ENCODE measurements at places on chromosomes 7 and 10.

GRCh38 chr10:68165643-68166042, 56.4 kb downstream of the MYPN start:
- no peak for DNase-seq

- DNase-seq = no peak
Observed at GRCh38 chr7:103116991-103117390, 31.9 kb downstream of the NAPEPLD start.

GRCh38 chr7:33050535-33051318, 11.8 kb downstream of the NT5C3A start:
- no peak for DNase-seq

- DNase-seq = no peak
Observed at GRCh38 chr10:71520042-71520441, 123.3 kb downstream of the CDH23 start.

GRCh38 chr7:30905078-30906012, 6.3 kb upstream of the AQP1 start:
- no peak for DNase-seq

GRCh38 chr7:67917437-67917755, 920.8 kb downstream of the TYW1 start:
- DNase-seq = no peak

DNA sequence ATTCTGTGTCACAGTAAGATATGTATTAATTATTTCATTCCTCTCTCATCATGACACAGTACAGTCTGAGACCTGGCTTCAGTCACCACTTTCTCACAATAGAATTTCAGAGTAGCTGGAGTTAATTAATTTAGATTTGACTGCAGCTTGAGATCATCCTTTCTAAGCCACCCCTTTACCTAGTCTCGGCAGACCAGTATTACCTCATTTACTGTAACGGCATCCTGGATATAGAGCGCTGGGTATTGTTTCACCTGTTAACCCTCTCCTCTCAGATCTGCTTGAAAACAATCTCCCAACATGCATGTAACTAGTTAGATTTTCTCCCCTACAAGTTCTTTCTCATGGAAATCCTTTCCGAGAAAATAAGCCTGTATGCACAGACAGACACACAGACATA, 1057.5 kb downstream of the GATA3 start:
- DNase-seq = no peak

DNA sequence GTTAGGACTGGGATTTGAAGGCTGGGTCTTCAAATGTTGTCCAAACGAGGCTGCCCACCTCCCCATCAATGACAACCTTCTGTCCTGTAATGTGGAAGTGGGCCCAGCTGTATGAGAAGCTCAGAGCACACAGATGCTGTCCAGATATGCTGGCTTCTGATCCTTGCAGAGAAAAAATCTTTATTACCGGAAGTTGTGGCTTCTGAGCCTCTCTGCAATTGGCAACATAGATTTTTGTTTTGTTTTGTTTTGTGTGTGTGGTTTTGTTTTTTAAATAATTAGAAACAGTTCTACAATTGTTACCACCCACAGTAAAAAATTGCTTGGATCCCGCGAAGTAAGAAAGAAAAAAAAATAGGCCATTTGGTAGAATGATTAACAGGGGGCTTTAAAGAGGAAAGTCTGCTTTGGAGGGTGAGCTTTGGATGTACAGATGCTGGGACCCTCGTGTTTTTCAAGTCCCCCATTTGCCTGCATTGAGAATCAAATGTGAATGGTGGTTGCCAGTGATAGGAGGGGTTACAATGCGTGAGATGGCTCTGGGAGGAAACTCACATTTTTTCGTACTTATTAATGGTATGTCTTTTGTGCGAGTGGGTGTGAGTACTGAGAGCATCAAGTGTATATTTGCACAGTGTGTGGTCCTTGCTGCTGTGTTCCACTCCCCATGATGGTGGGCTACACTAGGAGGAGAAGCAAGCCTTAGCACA, 153.2 kb downstream of the TCF7L2 start:
- no peak for DNase-seq

DNA sequence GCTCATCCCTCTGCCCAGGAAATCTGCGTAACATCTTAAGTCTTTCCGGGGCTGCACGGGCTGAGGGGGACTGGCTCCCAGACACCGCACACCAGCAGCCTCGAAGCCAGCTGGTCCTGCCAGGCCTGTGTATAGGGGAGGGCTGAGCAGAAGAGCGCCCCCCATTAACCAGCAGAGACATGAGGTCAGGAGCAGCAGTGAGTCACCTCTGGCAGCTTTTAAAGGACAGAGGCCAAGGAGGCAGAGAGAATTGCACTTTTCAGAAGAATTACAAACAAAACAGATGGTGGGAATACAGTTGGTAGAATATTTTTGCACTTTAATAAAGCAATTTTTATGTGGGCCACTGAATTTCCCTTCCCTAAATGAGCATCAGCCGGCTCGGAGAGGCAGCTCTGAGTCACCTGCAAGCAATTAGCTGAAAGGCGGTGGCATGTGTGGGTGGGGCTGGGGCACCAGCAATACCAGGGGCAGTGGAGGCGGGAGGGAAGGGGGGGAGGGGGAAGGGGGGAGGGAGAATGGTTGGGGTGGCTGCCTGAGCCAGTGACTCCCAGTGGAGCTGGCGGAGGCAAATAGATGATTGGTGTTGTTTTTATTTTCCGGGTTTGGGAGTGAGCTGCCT, 39.1 kb downstream of the GOLGA7B start:
- DNase-seq = no peak

DNA sequence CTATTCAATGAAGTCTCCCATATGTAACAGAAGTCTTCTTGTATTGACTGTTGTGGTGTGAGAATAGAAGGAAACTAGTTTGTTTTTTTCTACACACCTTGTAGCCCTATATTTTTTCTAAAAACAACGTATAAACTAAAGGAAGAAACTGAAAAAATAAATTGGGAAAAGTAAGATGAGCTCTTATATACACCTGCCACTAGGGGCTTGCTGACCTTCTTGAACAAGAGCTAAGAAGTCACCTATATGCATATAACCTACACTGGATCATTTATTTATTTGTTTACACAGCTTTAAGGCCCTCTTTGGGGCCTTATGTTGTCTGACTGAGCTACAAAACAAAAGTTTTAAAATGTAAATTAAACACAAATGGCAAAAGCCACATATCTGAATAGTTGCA, 383.0 kb downstream of the HPSE2 start:
- DNase-seq = no peak

DNA sequence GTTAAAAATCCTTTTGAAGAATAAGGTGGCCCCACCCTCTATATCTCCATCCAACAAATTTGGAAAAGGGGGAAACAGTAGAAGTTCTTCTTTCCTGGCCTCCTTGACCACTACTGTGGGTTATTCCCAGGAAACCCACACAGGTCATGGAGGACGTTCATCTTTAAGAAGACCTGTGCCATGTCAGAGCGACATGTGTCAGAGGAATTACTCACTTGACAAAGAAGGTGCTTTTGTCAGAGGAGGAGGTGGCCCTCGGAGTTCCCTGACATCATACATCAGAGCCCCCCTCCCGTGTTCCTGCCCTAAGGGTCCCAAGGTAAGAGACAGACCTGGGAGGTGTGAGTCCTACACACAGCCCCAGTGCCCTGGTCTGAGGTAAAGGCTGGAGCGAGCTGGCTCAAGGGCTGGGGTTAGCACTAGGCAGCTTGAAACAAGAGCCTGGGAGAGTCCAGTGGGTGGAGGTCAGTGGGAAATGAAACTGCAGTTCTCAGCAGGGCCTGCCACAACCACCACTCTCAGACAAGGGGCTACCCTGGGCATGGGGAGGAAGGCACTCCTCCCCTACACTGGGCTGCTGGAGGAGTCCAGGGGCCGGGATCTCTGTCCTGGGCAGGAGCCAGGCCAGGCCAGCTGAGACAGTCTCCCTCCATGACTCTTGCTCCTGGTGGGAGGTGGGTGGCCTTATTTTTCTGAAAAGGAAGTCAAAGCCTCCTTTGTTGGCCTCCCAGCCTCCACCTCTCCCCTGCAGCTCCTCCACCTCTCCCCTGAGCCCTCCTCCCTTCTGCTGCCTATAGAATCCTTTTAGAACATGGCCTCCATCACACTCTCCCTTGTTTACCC, 21.8 kb upstream of the ZMIZ1 start:
- DNase-seq = no peak

DNA sequence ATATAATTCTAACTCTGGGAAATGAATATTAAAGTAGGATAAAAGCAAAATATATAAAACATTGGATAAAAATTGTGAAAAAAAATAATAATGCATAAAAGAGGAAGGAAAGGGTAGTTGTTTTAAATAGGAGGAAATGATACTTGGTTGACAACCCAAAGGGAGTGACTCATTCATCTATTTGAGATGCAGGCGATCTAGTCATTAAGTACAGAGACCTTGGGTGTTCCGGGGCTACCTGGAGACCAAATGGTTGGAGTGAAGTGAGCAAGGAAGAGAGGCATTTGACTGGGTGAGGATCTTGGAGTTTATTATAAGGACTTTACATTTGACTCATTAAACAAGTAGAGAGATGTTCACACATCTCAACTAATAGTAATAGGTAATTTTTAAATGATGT, 111.0 kb downstream of the LRRTM3 start:
- no peak for DNase-seq

GRCh38 chr10:43078986-43079273, 2.1 kb downstream of the RET start:
- no peak for DNase-seq

DNA sequence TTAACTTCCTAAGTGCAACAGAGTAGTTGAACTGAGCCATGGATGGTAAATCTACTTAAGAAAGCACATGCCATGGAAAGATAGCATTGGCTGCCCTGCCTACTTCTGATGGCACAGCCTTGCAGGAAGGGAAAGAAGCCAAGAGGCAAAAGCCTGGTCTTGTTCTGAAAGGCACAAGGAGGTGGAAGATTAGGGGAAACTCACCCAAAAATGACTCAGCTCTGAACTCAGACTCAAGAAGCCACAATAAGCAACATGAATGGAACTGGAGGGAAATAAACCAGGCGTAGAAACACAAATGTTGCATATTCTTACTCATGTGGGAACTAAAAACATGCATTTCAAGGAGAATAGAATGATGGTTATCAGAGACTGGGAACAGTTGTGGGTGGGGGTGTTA, 20.8 kb upstream of the ALOX5 start:
- DNase-seq = no peak

GRCh38 chr10:33120700-33121099, 162.7 kb upstream of the ITGB1 start:
- no peak for DNase-seq

DNA sequence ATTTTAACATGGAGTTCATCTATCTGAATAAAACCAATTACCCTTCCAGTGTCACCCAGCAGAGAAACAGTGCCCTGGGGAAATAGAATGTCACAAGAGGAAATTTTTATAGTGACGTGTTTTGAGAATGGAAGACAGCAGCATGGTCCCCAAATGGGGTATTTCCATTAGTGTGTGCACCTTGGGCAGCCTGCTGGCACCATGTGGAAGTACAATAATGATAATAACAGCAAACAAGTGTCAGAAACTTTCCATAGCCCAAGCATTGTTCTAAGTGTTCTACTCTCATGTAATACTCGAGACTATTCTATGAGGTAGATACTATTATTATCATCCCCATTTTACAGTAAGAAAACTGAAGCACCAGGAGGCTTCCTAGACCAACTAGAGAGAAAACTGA, 2.2 kb upstream of the PDE1C start:
- no peak for DNase-seq

DNA sequence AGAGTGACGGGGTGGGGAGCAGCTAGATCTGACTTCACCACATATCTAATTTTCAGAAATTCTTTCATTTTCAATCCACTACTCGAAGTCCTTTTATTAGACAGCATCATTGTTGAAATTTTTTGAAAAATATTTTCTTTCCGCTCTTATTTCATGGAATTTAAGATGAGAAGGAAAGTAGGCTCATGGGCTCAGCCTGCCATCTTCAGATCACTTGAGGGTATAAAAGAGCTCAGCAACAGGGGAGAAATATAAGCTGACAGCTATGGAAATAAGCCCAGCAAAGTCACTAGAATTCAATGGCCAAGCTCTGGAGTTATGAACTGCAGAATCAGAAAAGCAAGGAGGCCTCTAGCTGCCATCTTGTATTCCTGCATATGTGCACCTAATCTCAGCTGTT, 389.1 kb downstream of the XPNPEP1 start:
- no peak for DNase-seq

DNA sequence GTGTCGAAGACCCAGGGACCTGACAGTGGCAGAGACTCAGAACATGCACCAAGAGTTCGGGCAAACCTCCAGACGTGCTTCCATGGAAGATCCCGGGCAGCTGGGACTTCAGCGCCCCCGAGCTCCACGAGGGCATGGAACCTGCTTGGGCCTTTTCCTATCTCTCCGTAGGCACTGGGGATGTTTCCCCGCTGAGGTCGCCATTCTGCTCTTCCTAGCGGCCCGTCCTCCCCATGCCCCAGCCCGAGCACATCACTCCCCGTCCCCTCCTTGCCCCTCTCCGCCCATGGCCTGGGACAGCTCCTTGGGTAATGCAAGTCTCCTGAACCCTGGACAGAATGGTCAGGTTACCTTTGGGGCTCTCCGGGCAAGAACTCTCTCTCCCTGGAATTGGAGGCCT, 32.3 kb upstream of the SHH start:
- no peak for DNase-seq

DNA sequence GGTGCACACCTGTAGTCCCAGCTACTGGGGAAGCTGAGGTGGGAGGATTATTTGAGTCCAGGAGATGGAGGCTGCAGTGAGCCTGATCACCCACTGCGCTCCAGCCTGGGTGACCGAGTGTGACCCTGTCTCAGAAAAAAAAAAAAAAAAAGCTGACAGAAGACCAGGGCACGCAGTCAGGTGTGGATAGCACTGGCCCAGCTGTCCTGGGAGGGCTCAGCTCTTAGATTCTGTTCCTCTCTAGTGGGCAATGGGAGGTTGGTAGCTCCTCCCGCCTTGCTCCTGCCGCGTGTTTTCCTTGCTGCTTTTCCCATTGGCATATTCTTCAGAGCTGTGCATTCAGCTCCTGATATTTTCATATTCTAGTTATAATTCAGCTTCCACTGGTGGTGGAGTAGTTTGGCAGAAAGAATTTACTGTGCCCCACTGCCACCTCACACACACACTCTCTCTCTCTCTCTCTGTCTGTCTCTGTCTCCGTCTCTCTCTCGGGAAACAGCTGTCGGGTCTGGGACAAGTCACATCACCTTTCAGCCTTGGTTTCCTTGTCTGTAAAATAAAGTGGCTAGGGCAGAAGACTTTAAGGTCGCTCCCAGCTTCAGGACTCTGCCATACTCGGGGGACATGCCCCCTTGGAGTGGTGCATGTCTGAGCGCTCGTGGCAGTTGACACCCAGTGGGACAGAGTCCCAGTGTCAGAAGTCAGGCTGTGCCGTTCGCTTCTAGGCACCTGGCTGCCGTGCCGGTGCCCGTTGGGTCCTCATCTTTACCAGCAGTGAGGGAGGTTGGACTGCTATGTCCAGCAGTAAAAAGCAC, 25.9 kb upstream of the ANKRD2 start:
- no peak for DNase-seq

DNA sequence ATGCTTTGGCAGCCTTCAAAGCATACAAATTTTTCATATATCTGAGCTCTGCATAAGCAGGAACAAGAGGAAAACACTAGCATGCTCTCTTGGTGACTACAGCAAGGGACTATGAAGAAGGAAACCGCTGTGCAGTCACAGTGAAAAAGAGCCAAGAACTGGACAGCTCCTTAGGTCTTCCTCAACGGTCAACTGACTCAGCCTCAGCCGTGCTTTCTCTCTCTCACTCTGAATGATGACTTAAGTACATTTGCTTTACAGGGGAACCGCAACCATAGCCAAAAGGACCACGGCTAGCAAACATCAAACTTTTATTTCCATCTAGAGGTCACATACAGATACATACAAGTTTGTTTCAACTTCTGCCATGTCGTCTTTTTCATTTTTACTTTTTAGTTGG, 69.9 kb downstream of the HYCC1 start:
- no peak for DNase-seq
